ENCODE measurements at places on chromosomes 7 and 10. TPM values are rescaled to one million over a fixed set of nuclear protein-coding genes. Genes with fewer than 3 reads are reported as not detected.

CCDC7 gene
- 10.4 TPM for total RNA-seq

CTBP2 gene
- 0.60 TPM for total RNA-seq

EIF5AL1 gene
- total RNA-seq, result 1.1 TPM

GIMAP7 gene
- total RNA-seq, result 29.0 TPM
